ENCODE measurements at places on chromosomes 1 and 21.
A peak's percentile ranks its signal among the peaks of the same experiment; 100 is the strongest.

- DNase-seq: no peak
Observed at GRCh38 chr1:184146202-184146601, 94.7 kb downstream of the TSEN15 start.

- DNase-seq: no peak
Observed at GRCh38 chr1:89786628-89787214, 34.1 kb upstream of the LRRC8D start.

GRCh38 chr1:111894497-111894896 is 95.0 kb downstream of the KCND3 start:
- no peak for DNase-seq

DNA sequence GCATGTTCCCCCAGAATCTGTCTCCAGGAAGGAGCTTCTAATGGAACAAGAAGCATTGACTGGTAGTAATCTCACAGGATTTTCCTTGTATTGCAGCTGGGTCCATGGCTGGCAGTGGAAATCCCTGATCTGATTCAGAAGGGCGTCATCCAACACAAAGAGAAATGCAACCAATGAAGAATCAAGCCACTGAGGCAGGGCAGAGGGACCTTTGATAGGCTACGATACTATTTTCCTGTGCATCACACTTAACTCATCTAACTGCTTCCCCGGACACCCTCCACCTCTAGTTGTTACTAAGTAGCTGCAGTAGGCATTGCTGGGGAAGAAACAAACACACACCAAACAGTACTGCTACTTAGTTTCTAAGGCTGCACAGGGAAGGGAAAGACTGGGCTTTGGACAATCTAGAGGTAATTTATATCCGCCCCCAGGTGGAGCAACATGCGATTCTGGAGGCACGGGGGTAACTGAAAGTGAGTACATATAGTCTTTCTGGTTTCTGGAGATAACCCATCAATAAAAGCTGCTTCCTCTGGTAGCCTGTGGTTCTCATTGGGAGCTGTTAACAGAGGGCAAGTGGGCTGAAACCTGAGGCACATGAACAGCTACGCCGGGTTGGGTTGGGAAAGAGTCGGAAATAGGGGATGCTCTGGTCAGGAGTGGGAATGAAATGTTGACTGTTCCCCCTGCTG is 837 bp upstream of the USP21 start:
- DNase-seq: no peak

DNA sequence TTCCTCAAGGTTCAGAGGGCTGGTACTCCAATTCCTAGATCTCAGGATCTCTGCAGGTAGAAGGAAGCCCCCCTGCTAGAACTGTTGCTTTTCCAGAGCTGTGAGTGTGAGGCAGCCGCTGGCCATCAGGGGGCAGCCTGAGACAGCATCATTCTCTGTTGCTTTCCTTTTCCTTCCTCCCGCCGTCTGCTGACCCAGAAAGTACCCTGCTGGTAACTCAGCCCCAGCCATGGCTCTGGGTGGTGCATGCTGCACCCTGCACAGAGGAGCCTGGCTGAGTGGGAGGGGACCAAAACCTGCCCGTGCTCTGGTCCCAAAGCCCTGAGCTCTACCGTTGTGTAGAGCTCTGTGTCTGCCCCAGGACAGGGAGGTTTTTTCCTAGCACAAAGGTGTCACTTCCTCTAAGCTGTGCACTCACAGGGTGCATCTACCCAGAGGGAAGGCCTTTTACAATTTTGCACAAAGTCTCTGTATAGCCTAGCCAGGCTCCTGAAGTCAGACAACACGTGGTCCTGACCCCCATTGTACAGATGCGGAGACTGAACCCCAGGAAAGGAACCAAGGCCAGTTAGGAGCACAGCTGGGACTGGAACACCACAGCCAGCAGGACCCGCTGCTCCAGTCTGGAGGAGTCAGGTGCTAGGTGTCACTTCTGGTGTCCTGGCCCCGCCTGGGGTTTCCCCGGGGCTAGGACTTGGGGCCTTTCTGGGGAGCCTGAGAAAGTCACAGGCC is 5.6 kb upstream of the FAM131C start:
- DNase-seq: peak; percentile 81

GRCh38 chr1:188706742-188707141 is 1770.9 kb downstream of the BRINP3 start:
- no peak for DNase-seq

DNA sequence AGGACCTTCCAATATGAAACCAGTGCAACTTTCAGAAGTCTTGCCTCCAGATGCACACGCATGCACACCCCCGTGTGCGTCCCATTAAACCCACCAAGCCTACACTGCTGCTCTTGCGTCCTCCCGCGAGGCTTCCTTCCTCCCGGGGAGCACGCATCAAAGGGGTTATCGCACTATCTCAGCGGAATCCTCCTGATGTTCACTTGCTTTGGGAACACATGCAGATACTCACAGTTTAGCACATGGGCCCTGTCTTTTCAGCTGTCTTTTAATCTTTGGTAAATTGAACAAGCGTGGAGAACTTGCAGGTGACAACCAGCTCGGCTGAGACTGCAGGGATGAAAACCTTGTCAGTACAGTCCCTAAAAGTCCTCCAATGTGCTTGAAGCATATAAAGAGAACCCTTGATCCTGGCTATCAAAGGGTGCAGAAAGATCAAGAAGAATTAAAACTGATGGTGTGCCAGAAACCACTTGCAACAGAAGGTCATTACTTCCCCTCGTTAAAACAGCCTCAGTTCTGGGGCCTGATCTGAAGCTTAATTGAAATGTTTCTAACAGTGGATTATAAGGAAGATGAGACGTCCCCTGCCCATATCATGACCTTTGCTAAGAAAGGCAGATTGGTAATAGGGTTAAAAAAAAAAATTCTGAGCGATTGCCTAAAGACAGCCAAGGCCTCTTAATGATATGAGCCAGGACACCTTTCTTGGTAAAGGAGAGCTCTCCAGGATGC is 149.4 kb upstream of the LMO4 start:
- DNase-seq: no peak

- no peak for DNase-seq
Observed at GRCh38 chr1:232891071-232891470, 59.3 kb upstream of the NTPCR start.

GRCh38 chr1:119981986-119982815 is 85.9 kb upstream of the ADAM30 start:
- DNase-seq: no peak

- DNase-seq: no peak
Observed at GRCh38 chr1:120133228-120133927, 42.9 kb downstream of the SEC22B start.

DNA sequence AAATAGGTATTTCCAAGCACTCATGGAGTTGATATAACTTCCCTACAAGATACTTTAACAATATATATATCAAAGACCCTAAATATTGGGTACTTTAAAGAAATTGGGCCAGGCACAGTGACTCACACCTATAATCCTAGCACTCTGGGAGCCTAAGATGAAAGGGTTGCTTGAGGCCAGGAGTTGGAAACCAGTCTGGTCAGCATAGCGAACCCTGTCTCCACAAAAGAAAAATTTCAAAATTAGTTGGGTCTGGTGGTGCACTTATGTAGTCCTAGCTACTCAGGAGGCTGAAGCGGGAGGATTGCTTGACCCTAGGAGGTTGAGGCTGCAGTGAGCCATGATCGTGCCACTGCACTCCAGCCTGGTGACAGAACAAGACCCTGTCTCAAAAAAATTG is 393.9 kb upstream of the DEPDC1 start:
- no peak for DNase-seq

- DNase-seq: no peak
Observed at GRCh38 chr1:168121401-168122011, 15.2 kb downstream of the GPR161 start.

- no peak for DNase-seq
Observed at GRCh38 chr1:19342894-19343616, 30.9 kb downstream of the SLC66A1 start.

- no peak for DNase-seq
Observed at GRCh38 chr21:16418226-16418625, 688.4 kb downstream of the USP25 start.

GRCh38 chr1:47978486-47978885 is 18.7 kb downstream of the TRABD2B start:
- no peak for DNase-seq

DNA sequence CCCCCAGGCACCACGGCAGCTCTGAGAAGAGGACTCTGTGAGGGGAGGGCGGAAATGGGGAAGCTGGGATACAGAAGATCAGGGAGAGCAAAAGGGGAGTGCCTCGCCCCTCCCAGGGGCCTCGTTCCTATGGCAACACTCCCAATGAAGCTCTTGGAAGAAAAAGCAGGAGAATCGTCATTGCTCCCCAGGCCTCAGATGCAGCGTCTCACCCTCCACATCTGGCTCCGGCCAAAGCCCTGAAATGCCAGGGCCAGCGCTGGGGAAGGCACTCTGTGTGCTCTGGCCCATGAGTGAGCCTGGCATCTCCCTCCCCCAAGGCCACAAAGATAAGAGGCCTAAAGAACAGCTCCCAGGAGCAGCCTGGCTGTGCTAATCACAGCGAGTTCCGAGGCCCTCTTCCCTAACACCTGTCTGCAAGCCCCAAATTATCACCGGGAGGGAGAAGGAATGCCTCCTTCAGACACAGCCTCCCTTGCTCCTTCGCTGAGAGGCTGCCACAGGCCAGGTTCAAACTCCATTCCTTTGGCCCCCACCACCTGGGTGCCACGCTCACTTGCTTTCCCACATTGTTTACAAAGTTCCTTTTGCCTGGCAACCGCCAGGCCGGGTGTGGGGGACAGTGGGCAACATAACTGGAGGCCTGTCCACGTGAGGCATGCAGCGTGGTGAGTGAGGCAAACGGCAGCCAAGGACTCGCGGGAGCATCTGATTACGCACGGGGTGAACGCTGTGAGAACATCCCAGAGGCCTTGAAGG is 27.8 kb downstream of the ECE1 start:
- no peak for DNase-seq

GRCh38 chr1:55064861-55065263 is 25.5 kb downstream of the PCSK9 start:
- DNase-seq: no peak

- no peak for DNase-seq
Observed at GRCh38 chr21:32240851-32241687, 37.8 kb downstream of the MIS18A start.

DNA sequence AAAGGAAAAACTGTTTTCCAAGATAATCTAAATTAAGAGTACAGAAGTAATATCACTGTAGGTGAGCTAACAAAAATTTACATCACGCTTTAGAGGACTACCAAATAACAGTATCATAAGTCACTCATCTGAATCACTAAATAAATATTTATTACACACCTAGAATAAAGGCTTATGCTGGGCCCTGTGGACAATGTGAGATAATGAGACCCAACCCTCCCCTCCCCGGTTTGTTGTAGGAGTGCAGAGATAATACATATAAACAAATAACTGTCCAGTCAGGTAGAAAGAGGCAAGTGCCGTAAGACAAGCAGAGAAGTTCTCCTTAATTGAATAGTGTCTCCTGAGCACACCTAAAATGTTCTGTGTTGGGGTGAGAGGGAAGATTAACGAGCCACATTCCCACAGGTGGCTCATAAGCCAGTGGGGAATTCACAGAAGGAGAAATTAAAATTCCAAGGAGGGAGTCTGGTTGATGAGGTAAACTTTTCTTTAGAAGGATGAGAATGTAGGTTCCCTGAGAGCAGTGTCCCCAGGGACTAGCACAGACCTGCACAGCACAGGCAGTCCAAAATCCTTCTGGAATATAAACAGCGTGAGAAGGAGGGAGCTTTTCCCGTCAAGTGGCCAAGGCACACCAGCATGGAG is 241.4 kb downstream of the NFIA start:
- no peak for DNase-seq

DNA sequence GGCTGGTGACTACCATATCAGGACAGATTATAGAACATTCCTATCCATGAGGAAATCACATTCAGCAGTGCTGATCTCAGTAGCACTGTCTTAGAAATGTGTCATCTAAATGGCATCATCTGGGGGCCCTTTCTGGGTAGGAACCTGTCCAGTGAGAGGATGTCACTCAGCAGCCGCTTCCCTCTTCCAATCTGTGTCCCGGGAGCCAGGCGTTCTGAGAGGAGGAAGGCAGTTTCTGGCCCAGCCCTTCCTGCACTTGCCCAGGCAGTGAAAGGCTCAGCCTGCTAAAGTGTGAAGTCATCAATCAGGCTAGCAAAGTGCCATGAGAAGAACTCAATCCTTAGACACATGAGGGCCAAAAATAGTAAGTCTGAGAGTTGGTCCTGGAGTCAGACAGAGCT is 25.6 kb downstream of the RAB4A start:
- no peak for DNase-seq

- DNase-seq: no peak
Observed at GRCh38 chr1:215003686-215004085, 78.9 kb upstream of the KCNK2 start.

DNA sequence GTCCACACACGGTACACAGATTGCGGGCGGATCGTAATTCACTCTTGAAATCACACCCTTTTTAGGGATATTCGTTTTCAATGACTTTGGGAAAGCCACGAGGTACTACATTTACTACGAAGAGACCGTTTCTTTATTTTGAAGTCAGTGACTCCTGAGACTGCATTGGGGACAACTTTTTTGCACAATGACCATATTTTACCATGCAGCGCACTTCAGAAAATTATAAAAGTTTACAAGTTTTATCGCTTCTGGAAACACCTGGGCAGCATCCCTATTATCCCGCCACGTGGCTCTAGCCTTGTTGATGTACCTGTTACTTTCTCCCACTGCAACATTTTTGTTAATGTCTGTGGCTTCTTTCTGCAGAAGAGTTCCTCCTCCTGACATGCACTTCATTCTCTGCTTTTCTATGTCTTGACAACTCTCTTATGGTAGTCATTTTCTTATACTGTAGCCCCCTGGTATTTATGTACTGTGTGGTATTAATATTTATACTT is 1.3 kb upstream of the AKT3 start:
- DNase-seq: no peak

- no peak for DNase-seq
Observed at GRCh38 chr1:64912191-64912590, 54.2 kb downstream of the JAK1 start.

- no peak for DNase-seq
Observed at GRCh38 chr1:184052750-184053149, 1.2 kb downstream of the TSEN15 start.

DNA sequence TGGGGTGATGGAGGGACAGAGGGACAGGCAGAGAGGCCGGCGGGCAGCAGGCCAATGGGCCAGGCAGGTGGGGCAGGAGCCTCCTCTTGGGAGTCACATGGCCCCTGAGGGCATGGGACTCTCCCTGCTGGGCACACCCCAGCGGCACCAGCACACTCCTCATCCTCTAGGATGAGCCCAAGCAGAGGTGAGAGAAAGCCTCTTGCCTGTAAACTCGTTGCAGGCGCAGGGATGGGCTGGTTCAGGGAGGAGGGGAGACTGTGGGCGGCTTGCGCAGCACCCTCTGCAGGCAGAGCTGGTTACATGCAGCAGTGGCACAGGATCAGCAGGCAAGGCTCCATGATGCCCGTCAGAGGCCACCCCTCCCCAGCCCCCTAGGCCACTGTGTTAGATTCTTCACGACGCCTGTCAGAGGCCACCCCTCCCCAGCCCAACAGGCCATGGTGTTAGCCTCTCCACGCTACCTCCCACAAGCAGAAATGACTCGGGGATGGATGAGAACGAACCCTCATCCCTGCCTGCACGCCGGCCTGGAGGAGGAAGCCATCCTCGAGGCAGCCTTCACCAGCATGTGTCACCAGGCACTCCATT is 209.7 kb upstream of the VAMP3 start:
- no peak for DNase-seq
